Bronchial smooth muscle cell (primary cell): ENCODE measurements at places on chromosomes 3 and 15. TPM values are rescaled to one million over a fixed set of nuclear protein-coding genes. Genes with fewer than 3 reads are reported as not detected.

Gene TEX55
- total RNA-seq, result not detected in 2 replicates

Gene VPS8
- 65.9 and 74.2 TPM in 2 replicates for total RNA-seq

Gene MORC1
- not detected in 2 replicates for total RNA-seq

Gene CHRM5
- under 0.01 TPM in 1 of 2 replicates, not detected in the other for total RNA-seq
